ENCODE measurements at places on chromosomes 4 and X.

- no peak for DNase-seq
These were observed 27.8 kb downstream of the PPP2R2C start for GRCh38 chr4:6444582-6444981.

DNA sequence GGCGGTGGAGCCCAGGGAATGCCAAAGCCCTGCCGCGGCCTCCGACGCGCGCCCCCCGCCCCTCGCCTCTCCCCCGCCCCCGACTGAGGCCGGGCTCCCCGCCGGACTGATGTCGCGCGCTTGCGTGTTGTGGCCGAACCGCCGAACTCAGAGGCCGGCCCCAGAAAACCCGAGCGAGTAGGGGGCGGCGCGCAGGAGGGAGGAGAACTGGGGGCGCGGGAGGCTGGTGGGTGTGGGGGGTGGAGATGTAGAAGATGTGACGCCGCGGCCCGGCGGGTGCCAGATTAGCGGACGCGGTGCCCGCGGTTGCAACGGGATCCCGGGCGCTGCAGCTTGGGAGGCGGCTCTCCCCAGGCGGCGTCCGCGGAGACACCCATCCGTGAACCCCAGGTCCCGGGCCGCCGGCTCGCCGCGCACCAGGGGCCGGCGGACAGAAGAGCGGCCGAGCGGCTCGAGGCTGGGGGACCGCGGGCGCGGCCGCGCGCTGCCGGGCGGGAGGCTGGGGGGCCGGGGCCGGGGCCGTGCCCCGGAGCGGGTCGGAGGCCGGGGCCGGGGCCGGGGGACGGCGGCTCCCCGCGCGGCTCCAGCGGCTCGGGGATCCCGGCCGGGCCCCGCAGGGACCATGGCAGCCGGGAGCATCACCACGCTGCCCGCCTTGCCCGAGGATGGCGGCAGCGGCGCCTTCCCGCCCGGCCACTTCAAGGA is at the start of gene FGF2:
TSS of gene FGF2 (plus strand) at position 279 of the 705 bp plus-strand sequence. CDS start at position 623, 344 bp downstream.
- DNase-seq: no peak

DNA sequence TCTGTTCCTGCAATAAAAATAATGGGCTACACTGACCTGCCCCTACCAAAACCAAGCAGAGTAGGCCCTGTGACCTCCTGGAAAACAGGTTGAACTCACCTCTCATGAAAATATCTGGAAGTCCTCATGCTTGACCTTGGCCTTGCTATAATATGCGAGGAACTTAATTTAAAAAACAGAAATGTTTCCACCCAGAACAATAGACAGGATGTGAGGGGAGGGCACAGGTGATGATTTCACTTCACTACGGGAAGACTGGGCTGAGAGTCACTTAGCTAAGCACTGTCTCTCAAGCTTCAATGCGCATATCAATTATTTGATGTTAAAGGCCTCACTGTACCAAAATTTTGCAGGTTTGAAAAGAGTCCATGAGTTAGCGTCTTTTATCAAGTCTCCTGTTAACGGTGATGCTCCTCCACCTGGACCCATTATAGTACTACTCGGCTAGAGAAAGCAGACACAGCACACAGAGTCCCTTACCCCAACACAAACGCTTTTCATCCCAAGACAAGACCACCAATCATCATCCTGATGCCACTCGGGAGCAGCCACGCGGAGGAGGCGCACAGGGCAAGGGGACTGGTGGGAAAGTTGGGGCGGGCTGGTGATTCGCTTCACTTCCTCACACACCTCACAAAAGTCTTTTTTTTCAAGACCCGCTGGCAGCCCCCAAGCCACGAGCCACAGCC is 25.9 kb downstream of the ZNF721 start:
- DNase-seq: no peak

DNA sequence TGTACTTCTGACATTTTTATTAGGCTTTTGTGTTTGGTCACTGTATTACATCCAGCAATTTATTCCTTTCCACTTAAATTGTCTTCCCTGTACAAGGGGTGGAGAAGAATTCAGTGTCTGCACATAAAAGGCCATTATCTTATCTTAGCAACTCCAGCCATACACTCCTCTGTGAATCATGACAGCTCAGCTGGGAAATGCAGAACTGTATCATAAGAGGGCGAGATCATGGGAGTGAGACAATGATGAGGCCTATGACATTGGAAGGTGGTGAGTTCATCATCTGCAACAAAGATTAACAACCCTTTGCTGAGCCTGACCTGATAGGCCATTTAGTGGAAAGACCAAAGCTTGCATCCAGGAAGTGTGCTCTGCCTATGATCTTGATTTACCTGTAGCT is 33.3 kb downstream of the SLIT2 start:
- no peak for DNase-seq

- DNase-seq: no peak
These were observed 23.4 kb upstream of the STPG2 start for GRCh38 chr4:98166731-98167041.

- no peak for DNase-seq
These were observed 40.4 kb downstream of the GAK start for GRCh38 chr4:891747-892146.

DNA sequence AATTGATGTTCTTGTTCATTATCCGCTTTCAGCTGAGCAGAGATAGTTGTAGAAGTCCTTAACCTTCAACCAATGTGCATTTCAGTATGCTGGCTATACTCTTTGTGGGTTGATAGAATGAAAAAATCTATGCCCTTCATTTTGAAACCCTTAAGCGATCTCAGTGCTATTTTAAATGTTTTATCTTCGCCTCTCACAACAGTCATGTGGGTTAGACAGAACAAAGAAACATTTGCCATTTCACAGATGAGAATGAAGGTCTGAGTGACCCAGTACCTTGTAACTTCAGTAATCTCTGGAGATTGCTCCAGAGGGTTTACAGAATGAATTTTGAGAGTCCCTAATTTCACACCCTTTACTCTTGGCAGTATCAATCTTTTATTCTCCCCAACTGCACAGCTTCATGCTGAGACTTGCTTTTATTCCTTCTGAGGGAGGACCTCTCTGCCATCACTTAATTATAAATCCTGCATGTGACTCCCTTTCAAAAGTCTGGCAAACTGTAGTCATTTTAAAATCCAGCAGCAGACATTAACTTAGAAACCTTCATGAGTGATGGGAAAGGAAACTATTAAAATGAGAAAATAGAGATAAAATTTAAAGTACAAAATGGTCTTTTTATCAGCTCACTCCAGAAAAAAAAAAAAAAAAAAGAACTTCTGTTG is 921.5 kb downstream of the RAB28 start:
- DNase-seq: no peak

DNA sequence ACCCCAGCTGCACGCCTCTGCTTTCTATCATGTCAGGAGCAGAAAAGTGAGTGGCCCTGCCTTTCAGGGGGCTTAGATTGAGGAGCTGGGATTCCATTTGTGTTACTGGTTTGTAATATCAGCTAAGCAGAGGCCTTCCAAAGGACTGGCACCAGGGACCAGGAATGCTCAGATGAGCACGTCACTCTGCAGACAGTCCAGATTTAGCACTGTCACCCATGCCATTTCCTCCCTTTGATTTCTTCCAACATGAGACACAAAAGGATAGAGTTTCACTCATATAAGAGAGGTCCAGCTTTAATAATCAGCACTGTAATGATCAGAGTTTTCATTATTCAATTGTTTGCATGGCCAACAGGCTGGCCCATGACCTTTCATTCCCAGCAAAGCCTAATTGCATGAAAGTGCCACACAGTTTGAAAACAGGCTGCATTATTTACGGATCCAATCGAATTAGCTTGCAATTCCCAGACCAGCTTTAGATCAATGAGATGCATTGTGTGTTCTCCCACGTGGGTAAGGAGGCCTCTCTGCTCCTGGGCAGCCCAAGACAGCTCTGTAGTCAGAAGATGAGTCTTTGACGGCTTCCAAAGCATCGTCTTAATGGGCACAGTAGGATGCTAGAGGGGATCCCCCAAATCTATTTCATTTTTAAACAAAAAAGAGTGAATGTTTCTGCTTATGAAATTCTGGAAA is 9.8 kb upstream of the SLC2A9 start:
- DNase-seq: no peak

DNA sequence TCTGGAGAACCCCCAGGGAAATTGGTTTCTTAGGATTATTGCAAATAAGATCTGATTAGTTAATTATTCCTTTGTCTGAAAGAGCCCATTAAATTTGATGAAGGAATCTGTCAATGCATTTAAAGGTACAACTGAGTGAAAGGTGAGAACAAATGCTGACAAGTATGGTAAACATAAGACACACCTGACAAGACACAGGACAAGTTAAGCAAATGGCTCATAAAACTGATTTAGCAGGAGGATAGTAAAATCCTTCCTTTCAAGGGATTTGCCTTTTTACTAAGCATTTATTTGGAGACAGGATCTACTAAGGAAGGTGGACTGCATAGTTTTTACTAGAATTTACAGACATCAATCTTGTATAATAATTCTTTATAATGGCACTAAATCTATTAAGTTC is 553.9 kb downstream of the SPRY1 start:
- no peak for DNase-seq

GRCh38 chr4:124866301-124866700 is 153.8 kb upstream of the ANKRD50 start:
- DNase-seq: no peak

DNA sequence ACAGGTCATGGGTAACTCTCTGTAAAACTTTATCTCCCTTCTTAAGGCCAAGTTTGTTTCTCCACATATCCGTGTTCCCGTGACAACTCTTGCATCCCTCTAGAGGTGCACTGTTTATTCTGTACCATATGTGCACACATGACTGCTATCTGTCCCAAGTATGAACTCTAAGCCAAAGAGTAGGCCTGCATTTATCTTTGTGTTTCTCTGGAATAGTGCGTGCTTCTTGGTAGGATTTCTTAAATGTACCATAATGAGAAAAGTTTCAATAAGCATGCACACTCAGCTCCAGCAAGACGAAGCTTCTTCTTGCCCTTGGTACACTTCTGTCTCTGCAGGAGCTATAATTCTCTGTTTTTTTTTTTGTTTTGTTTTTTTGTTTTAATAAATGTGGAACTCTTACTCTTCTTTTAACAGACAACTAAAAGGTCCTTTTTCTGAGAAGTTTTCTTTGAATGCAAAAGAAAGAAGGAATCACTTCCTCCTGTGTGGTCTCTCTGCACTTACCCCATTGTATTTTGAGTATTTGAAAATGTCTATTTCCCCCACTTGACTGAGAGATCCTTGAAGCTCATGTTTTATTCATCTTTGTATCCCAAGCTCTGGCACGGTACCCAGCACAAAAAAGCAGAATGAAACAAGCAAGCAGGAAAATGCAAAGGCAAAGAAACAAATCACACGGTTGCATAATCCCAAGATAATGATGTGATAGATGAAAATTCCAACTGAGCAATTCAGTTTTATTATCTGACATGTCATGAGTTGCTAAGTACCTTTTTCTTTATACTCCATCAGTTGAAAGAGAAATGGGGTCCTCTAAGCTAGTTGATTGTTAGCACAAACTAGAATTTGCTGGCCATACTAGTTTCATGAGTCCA is 521.9 kb upstream of the BOD1L1 start:
- DNase-seq: no peak

DNA sequence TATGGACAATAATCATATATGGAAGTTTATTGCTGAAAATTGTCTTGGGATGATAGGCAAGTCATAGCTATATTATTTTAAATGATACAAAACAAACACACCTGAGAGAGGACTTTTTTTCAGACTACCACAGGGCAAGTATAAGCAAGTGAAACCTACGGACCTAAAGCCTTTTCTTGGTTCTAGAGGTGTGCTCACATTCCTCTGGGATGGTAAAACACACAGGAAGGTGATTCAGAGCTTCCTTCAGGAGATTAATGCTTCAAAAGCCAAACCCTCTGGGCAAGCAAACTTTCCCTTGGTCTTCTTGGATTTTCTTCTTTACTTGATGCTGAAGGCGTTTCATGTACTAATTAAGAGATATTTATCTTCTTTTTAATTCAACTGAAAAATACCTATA is 60.1 kb upstream of the ACSL4 start:
- no peak for DNase-seq

DNA sequence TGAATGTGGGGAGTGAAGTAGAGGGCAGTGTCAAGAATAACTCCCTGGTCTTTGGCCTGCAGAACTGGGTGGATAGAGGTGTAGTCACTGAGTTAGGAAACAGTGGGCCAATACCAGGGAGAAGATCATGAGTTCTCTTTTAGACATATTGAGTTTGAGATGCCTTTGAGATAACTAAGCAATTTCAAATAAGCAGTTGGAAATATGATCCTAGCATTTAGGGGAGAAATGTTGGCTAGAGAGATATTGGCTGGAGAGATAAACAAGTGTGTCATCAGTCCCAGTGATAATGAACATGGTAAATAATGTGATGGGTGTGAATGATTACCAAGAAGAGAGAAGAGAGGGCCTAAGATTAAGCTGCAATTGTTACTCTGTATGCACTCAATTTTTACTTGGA is 95.3 kb upstream of the HPRT1 start:
- no peak for DNase-seq

GRCh38 chrX:21658746-21659145 is 616 bp upstream of the KLHL34 start:
- no peak for DNase-seq

DNA sequence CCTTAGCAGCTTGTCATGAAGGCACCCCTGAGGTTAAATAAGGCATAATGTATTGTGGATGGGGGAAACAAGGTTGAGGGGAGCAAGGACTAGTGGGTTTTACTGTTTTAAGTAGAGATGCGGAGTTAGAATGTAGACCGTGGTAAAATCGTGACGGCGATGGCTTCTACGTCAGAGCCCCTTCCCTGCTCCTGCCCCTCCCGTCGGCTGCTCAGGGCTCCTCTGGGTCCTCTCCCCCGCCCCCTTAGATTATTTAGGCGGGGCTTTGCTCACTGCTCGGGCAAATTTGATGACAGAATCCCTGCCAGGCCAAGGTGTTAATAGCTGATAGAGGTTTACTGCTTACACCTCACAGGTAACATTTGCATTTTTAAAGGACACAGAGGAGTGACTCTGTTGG is 2.3 kb downstream of the FRMPD3 start:
- DNase-seq: no peak

DNA sequence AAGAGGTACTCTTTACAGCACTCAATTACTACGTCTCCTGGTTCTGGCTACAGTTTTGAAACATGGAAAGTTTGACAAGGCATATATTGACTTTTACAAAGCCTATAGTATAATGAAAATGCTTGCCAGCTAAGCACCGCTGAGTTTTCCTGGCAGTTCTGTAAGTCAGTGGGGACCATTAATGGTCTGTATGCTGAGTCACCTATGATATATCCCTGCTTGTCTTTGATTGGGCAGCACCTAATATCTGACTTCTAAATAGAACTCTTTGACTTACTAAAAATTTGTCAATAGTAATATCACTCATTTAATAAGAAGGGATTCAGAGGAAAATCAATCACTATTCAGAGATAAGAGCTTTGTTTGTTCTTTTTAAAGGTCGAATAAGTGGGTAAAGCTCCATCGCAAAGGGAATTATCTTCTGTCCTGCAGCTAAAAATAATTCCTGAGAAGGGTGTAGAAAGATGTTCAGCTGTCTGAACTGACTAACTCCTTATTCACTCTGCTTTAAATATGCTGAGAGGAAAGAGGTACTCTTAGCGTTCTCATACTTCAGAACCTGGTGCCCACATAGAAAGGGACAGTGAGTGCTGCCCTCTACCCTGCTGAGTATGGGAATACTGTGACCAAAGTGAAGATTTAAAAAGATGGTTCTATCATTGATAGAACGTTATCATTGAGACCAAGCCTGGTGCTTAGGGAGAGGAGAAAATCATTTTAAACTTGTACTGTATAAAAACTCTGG is 959 bp downstream of the SMPX start:
- no peak for DNase-seq

GRCh38 chrX:151762802-151763201 is 28.3 kb downstream of the CNGA2 start:
- no peak for DNase-seq

Measured in naive thymus-derived CD4-positive, alpha-beta T cell (primary cell).